Stomach (tissue), 19 donors: ENCODE measurements at places on chromosomes 4 and X. TPM values are rescaled to one million over a fixed set of nuclear protein-coding genes. Genes with fewer than 3 reads are reported as not detected.

Gene CXXC4
- total RNA-seq = 18.5 TPM

Gene SPP1
- 12.7 TPM for total RNA-seq

Gene CWH43
- 2.9 TPM for total RNA-seq

Gene REELD1
- total RNA-seq = not detected

Gene MAGEC1
- total RNA-seq = not detected

Gene CRMP1
- 2.7 TPM for total RNA-seq

Gene TEX13D
- total RNA-seq = not detected

Gene KCNE5
- total RNA-seq = 0.37 TPM

Gene HOPX
- total RNA-seq = 23.5 TPM

Gene ADH1A
- total RNA-seq = not detected

Gene SNCA
- 20.0 TPM for total RNA-seq

Gene FAM53A
- not detected for total RNA-seq

- no peaks in the 10 kb centered on the region for H3K4me1 ChIP-seq
- no peak overlapping the region for H3K4me3 ChIP-seq
- no peak overlapping the region for H3K27ac ChIP-seq
Measured at GRCh38 chr4:20662851-20663250, 37.4 kb upstream of the PACRGL start.

DNA sequence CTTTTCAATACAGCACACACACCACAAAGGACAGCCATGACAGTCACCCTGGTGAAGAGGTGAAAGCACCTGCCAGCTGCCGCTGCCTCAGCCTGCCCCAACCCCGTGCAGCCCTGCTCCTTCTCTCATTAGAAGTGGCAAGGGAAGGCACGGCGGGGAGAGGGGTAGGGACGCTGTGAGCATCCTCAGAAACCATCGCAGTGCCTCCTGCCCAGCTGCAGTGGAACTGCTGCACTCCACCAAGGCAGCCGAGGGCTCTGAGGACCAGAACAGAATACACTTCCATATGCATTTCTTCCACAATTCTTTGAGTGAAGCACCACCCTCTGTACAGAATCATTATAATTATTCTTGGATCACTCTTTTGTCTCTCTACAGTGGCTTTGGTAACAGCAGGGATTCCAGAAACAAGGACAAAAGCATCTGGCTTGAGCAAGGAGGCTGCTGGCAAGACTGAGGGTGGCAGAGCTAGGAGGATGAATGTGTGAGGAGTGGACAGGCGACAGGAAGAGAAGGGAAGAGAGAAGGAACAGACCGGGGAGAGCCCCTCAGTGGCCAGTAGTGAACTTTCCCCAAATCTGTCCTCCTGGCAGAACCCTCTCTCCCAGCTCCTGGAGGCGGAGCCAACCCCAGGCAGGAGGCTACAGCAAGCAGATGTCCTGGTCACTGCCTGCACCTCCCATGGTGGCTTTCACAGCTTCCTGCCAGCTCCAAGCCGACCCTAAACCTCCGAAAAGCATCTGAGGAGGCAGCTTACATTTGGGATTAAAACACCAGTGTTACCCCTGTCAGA is 73.2 kb downstream of the MTNR1A start:
- no peaks in the 10 kb centered on the region for H3K36me3 ChIP-seq
- no peak overlapping the region for H3K27ac ChIP-seq
- peaks cover 10% of the 10 kb centered on the region for H3K4me1 ChIP-seq
- DNase-seq = no peak

- no peaks in the 10 kb centered on the region for H3K27me3 ChIP-seq
- no peaks in the 10 kb centered on the region for H3K36me3 ChIP-seq
- H3K4me3 ChIP-seq = no peak overlapping the region
- H3K27ac ChIP-seq = no peak overlapping the region
Measured at GRCh38 chr4:38491854-38492478, 172.0 kb upstream of the KLF3 start.

DNA sequence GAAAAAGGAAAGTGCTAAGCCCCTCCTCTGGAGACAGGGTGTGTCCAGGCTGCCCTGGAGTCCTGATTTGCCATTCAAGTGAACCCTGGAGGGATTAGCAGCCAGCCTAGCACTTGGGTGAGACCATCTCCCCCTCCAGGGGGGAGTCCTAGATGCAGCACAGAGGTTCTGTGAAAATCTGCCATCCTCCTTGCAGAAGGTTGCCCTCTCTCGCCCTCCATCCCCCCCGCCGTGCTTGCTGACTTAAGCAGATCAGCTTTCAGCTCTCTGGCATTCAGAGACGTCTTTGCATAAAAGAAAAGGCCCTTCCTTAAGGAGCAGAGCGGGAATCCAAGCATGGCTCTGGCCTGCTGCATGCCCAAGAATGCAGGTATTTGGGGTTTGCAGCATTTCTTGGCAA is 102.1 kb upstream of the SCML1 start:
- H3K27ac ChIP-seq = peak overlapping the region; percentile 58
- no peak for DNase-seq
- H3K36me3 ChIP-seq = no peaks in the 10 kb centered on the region
- no peaks in the 10 kb centered on the region for H3K27me3 ChIP-seq
- no peak overlapping the region for H3K4me3 ChIP-seq

DNA sequence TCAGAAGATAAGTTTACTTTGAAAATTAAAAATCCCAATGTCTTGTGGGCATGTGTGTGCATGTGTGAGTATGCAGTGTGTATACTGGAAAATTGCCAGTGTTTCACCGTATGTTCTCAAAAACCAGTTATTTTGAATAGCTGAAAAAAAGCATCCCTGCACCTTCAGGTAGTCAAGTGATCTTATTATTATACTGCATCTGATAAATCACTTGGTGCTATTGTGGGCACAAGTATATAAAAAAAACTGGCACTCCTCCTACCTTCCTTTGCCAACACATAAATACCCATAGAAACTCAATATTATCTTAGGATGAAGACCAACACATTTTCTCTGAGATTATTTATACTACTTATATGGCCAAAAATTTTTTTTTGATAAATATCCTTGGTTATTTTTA is 91.5 kb upstream of the MAP9 start:
- H3K36me3 ChIP-seq = no peaks in the 10 kb centered on the region
- no peaks in the 10 kb centered on the region for H3K27me3 ChIP-seq
- H3K4me3 ChIP-seq = no peak overlapping the region
- no peaks in the 10 kb centered on the region for H3K4me1 ChIP-seq
- H3K27ac ChIP-seq = no peak overlapping the region

DNA sequence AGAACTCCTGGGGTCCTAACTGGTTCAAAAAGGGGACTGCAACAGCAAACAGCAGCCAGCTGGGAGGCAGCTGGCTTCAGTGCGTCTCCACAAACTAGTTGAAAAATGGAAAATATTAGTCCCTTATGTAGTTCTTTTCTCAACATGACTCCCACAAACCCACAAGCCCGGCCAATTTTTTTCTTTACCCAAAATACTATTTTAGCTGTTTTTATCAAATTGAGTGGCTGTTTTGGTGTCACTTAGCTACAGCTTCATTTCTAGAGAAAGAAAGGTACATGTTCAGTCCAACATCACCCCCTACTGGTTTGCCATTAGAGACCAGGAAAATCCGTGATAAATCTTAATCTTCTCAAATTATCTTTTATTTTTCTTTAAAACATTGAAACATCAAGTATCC is 97.2 kb downstream of the GUCY2F start:
- H3K4me3 ChIP-seq = no peak overlapping the region
- no peaks in the 10 kb centered on the region for H3K4me1 ChIP-seq
- H3K27ac ChIP-seq = no peak overlapping the region
- DNase-seq = no peak
- H3K36me3 ChIP-seq = no peaks in the 10 kb centered on the region

- H3K27me3 ChIP-seq = no peaks in the 10 kb centered on the region
- H3K4me1 ChIP-seq = no peaks in the 10 kb centered on the region
- H3K36me3 ChIP-seq = no peaks in the 10 kb centered on the region
- no peak overlapping the region for H3K4me3 ChIP-seq
Measured at GRCh38 chrX:42725196-42725595, 52.8 kb downstream of the PPP1R2C start.

- no peak overlapping the region for H3K27ac ChIP-seq
- no peak for DNase-seq
- no peaks in the 10 kb centered on the region for H3K4me1 ChIP-seq
- no peak overlapping the region for H3K4me3 ChIP-seq
- no peaks in the 10 kb centered on the region for H3K27me3 ChIP-seq
- no peaks in the 10 kb centered on the region for H3K36me3 ChIP-seq
Measured at GRCh38 chrX:125622899-125623298, 303.2 kb downstream of the TEX13C start.

GRCh38 chr4:11585506-11585905 is 156.8 kb upstream of the HS3ST1 start:
- peaks cover 8% of the 10 kb centered on the region for H3K4me1 ChIP-seq
- DNase-seq = peak; percentile 51
- no peaks in the 10 kb centered on the region for H3K27me3 ChIP-seq
- H3K36me3 ChIP-seq = no peaks in the 10 kb centered on the region
- H3K4me3 ChIP-seq = no peak overlapping the region

- H3K36me3 ChIP-seq = no peaks in the 10 kb centered on the region
- H3K27ac ChIP-seq = no peak overlapping the region
- H3K27me3 ChIP-seq = no peaks in the 10 kb centered on the region
- no peak for DNase-seq
Measured at GRCh38 chr4:24646798-24647460, 62.6 kb upstream of the DHX15 start.

- DNase-seq = no peak
- no peaks in the 10 kb centered on the region for H3K27me3 ChIP-seq
- H3K27ac ChIP-seq = peak overlapping the region; percentile 81
- peaks cover 22% of the 10 kb centered on the region for H3K36me3 ChIP-seq
- H3K4me3 ChIP-seq = peak overlapping the region; percentile 96
Measured at GRCh38 chr4:987624-988513, 1.0 kb downstream of the IDUA start.

- no peaks in the 10 kb centered on the region for H3K4me1 ChIP-seq
- H3K4me3 ChIP-seq = no peak overlapping the region
- H3K27me3 ChIP-seq = no peaks in the 10 kb centered on the region
- peak; percentile 64 for DNase-seq
- H3K36me3 ChIP-seq = peaks cover 23% of the 10 kb centered on the region
Measured at GRCh38 chrX:24081661-24082154, 27.0 kb downstream of the EIF2S3 start.

- no peak overlapping the region for H3K27ac ChIP-seq
- no peak for DNase-seq
- no peaks in the 10 kb centered on the region for H3K4me1 ChIP-seq
Measured at GRCh38 chrX:22126327-22126726, 94.2 kb downstream of the PHEX start.

DNA sequence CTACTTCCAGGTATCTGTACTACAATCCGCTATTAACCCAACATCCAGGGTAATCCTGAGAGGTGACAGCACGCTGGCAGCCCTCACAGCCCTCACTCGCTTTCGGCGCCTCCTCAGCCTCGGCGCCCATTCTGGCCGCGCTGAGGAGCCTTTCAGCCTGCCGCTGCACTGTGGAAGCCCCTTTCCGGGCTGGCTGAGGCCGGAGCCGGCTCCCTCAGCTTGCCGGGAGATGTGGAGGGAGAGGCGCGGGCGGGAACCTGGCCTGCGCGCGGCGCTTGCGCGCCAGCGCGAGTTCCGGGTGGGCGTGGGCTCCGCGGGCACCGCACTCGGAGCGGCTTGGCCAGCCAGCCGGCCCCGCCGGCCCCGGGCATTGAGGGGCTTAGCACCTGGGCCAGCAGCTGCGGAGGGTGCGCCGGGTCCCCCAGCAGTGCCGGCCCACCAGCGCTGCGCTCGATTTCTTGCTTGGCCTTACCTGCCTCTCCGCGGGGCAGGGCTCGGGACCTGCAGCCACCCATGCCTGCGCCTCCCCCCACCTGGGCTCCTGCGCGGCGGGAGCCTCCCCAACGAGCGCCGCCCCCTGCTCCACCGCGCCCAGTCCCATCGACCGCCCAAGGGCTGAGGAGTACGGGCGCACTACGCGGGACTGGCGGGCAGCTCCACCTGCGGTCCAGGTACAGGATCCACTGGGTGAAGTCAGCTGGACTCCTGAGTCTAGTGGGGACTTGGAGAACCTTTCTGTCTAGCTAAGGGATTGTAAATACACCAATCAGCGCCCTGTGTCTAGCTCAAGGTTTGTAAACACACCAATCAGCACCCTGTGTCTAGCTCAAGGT is 87.3 kb downstream of the PRSS12 start:
- H3K4me3 ChIP-seq = peak overlapping the region; percentile 51
- H3K4me1 ChIP-seq = no peaks in the 10 kb centered on the region
- H3K36me3 ChIP-seq = no peaks in the 10 kb centered on the region
- DNase-seq = peak; percentile 84

DNA sequence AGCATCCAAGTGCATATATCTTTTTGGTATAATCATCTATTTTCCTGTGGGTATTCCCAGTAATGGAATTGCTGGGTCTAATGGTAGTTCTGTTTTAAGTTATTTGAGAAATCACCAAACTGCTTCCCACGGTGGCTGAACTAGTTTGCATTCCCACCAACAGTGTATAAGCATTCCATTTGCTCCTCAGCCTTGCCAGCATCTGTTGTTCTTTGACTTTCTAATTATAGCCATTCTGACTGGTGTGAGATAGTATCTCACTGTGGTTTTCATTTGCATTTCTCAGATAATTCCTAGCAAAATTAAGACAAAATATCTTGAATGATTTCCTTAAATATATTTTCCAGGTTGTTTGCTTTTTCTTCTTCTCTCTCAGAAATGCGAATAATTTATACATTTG is 341.1 kb downstream of the GBA3 start:
- no peak for DNase-seq
- H3K36me3 ChIP-seq = no peaks in the 10 kb centered on the region
- H3K4me1 ChIP-seq = no peaks in the 10 kb centered on the region
- no peaks in the 10 kb centered on the region for H3K27me3 ChIP-seq
- H3K27ac ChIP-seq = no peak overlapping the region
- no peak overlapping the region for H3K4me3 ChIP-seq

DNA sequence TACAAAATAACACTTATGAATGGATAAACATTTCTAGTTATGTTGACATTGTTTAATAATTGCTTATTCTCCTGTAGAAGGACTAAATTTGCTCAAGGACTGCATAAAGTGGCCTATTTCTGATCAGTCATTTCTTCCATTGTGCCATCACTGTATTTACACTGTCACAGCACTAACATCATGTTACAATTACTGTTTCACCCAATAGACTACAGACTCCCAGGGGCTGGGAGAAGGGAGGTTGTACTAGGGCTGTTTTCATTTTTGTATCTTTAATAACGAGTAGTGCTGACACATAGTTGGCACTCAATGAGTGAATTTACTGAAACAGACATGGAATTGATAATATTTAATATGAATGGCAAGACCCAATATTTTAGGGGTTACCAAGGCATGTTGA is 139.5 kb downstream of the SLC10A7 start:
- no peaks in the 10 kb centered on the region for H3K27me3 ChIP-seq
- DNase-seq = no peak
- H3K36me3 ChIP-seq = no peaks in the 10 kb centered on the region
- no peak overlapping the region for H3K4me3 ChIP-seq
- H3K4me1 ChIP-seq = peaks cover 13% of the 10 kb centered on the region
- no peak overlapping the region for H3K27ac ChIP-seq
